Fibroblast of gingiva (primary cell): ENCODE measurements at places on chromosomes 12 and 14.

- no peak for DNase-seq
Observed at GRCh38 chr14:69357544-69358200, 40.4 kb downstream of the ERH start.

DNA sequence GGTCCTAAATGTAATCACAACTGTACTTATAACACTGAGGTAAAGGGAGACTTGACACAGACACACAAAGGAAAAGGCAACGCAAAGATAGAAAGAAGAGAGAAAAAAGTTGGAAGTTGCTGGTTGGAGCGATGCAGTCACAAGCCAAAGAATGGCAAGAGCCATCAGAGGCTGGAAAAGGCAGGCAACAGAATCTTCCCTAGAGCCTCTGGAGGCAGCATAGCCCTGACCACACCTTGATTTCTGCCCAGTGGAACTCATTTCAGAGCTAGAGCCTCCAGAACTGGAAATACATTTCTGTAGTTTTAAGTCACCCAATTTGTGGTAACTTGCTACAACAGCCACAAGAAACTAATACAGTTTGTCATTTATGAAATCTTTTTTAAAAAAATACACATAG lies 89.2 kb downstream of the PUS7L start:
- no peak for DNase-seq

- no peak for DNase-seq
Observed at GRCh38 chr12:14958361-14959125, 2.9 kb downstream of the ARHGDIB start.

GRCh38 chr12:22670762-22671161 lies 45.8 kb downstream of the ETNK1 start:
- peak; percentile 16 for DNase-seq

DNA sequence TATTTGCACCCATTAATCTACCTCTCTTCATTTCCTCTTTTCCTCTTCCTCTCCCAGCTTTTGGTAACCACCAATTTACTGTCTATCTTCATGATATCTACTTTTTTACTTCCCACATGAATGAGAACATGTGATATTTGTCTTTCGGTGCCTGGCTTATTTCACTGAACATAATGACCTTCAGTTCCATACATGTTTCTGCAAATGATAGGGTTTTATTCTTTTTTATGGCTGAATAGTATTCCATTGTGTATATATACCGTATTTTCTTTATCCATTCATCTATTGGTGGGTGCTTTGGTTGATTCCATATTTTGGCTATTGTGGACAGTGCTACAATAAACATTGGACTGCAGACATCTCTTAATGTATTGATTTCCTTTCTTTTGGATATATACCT lies 49.0 kb upstream of the STRN3 start:
- DNase-seq = no peak

DNA sequence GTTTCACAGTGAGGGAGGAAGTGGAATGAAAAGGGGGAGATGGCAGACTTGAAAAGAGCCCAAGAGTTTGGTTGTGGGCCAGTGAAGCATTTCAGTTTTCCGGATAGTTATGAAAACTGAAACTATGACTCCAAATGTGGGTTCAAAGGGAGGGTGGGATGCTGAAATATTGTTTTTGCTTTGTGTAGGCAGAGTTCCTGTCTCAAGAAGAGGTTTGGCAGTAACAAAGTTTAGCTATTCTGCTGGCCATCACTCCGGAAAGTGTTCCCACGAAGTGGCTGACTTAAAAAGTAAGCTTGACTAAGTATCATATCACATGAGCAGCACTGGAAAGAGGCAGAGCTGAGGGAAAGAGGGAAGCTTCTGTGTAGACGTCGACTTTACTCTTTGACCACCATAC lies 85.2 kb downstream of the CAND1 start:
- DNase-seq = peak; percentile 27

DNA sequence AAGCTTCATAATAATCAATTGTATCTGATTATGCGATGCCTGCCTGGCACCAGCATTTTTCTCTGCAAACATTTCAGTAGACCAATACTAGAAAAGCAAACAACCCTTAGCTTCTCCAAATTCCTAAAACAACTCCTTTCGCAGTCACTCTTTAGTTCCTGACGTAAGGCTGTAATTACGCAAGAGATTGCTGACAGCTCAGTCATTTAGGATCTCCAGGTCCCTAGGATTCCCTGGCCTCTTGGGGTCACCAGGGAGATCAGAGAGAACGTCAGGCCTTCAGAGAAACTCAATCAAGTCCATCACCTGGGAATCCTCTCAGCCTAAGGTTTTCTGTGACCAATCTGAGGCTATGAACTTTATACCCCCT lies 390.6 kb downstream of the PAWR start:
- peak; percentile 71 for DNase-seq

DNA sequence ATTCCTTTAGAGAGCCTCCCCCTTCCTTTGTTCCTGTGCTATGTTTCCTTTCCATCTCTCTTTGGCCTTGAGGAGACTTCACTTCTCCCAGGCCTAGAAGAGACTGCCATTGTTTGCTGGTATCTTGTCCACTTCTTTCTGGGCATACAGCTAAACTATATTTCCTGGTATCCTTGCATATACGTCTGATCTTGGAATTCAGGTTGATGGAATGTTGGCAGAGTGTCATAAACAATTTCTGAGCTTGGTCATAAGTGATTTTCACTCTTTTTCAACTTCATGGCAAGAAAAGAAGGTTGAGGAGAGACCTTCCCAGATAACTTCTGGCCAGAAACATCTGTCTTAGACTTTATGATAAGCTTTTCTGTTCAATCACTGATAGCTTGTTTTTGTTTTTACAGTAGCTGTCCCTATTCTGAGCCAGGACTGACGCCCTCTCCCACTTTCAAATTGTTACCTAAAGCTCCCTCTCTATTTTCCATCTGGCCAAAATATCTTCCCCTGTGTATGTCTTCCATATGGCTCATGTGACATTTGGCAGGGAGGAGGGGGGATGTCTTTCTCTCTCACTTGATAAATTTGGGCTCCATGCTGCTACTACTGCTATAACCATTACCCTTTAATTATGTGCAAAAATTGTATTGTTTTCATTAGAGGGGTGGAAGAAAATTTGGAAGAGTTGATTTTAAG lies 457.0 kb downstream of the ADAMTS20 start:
- no peak for DNase-seq

GRCh38 chr14:60058087-60058486 lies 33.6 kb upstream of the PCNX4 start:
- no peak for DNase-seq

DNA sequence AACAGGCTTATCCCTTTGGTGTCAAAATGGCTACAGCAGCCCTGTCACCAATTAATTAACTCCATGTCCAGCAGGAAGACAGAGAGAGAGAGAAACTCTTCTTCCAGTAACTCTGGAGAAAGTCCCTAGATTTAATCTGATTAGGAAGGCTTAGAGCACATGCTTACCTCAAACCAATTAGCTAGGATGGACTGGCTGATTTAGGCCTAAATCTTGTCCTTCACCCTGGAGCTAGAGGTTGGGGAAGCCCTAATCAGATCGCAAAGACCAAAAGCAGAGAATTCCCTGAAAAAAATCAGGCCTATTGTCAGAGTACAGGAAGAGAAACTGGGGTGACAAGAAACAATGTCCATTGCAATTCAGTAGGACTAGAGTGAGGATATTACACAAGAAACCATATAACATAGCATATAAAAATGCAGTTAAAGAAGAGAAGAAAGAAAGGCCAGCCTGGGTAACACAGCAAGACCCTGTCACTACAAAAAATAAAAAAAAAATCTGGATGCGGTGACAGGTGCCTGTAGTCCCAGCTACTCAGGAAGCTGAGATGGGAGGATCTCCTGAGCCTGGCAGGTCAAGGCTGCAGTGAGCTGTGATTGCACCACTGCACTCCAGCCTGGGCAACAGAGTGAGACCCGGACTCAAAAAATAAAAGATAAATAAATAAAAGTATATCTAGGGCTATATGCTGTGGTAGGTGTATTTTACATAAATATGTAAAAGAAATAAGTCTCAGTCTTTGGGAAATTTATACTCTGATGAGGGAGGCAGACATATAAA lies 34.9 kb upstream of the TUBA1A start:
- no peak for DNase-seq

GRCh38 chr14:60636879-60637478 lies 12.3 kb downstream of the SIX1 start:
- no peak for DNase-seq

DNA sequence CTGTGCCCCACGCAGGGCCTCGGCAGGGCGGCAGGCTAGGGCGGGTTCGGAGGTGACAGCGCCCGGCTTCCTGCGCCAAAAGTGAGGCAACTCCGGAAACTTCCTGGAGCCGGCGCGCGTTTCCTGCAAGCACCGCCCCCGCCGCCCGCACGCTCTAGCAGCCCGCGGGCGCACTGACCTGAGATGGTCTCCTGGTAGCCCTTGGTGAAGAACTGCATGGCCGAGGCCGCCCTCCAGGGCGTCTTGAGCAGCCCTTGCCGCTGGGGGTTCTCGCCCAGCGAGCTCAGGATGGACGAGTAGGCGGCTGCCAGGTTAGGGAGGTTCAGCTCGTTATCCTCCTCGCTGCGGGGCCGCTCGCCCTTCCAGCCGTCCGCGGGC lies 494 bp downstream of the GCH1 start:
- peak; percentile 45 for DNase-seq

- DNase-seq = no peak
Observed at GRCh38 chr12:105538880-105539279, 208.4 kb downstream of the C12orf75 start.

- DNase-seq = no peak
Observed at GRCh38 chr12:124487066-124487833, 80.2 kb downstream of the NCOR2 start.

DNA sequence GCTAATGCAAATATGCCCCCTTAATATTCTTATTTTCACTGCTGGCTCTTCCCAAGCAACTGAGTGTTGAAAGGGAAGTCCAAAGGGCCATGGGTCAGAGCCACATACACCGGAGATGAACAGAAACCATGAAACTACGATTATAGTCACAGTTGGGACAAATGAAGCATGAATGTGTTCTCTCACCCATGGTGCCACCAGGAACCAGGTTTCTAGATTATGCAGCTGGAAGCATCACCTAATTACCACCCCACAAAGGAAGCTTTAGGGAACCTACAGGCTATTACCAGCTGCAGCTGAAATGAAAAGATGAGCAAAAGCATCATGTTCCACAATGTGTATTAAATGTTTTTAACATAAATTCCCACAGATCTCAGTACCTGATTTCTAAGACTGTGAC lies 15.4 kb downstream of the TMTC1 start:
- DNase-seq = no peak

- no peak for DNase-seq
Observed at GRCh38 chr14:103693515-103693914, 21.7 kb downstream of the XRCC3 start.

- no peak for DNase-seq
Observed at GRCh38 chr12:45670346-45671065, 59.0 kb upstream of the ARID2 start.

DNA sequence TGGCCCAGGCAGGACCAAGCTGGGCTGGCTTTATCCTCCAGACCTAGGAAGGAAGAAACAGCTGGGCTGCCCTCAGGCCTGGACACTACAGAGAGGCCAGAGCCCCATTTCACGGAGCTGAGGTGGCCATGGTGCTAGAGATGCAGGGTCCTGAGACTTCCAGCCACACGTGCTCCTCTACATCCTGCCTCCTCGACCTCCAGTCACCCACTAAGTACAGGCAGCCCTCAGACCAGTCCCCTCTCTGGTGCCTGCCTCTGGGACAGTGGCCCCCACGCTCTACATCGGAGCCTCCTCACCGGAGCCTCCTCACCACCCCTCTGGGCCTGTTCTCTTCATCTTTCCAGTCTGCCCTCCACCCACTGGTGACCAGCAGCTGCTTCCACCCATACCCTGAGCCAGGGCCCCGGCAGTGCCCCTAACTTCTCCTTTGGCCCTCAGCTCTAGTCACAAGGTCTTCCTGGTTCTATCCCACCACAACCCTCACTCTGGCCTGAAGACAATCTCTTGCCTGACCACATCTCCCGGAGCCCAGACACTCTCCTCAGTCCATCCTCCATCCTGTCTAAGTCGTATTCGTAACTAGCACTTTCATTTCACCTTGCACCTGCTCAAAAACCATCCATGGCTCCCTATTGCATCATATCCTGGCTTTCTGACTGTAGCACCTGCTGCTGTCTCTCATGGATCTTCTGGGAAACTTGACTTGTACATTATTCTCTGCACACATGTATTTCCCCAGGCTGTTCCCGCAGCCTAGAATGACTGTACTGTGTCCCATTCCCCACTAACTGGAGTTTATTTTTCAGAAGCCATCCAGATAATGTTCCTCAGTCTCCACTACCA lies 43.9 kb downstream of the DIO3 start:
- DNase-seq = no peak

- no peak for DNase-seq
Observed at GRCh38 chr12:2641207-2641606, 153.6 kb upstream of the FKBP4 start.

GRCh38 chr12:131677699-131678098 lies 33.2 kb upstream of the SFSWAP start:
- DNase-seq = no peak

DNA sequence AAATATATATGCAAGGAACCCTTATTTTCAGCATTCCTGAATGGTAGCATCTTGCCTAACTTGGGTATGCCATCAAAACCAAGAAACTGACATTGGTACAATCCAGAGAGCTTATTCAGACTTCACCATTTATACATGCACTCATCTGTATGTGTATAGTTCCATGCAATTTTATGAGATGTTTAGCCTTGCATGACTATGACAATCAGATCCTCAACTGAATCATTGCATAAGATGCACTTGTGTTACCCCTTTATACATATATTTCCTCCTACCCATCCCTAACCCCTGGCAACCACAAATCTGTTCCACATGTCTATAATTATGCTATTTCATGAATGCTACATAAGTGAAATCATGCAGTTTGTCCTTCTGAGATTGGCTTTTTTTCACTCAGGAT lies 37.0 kb upstream of the PPFIBP1 start:
- DNase-seq = peak; percentile 44

GRCh38 chr12:124514145-124514995 lies 53.0 kb downstream of the NCOR2 start:
- DNase-seq = no peak

DNA sequence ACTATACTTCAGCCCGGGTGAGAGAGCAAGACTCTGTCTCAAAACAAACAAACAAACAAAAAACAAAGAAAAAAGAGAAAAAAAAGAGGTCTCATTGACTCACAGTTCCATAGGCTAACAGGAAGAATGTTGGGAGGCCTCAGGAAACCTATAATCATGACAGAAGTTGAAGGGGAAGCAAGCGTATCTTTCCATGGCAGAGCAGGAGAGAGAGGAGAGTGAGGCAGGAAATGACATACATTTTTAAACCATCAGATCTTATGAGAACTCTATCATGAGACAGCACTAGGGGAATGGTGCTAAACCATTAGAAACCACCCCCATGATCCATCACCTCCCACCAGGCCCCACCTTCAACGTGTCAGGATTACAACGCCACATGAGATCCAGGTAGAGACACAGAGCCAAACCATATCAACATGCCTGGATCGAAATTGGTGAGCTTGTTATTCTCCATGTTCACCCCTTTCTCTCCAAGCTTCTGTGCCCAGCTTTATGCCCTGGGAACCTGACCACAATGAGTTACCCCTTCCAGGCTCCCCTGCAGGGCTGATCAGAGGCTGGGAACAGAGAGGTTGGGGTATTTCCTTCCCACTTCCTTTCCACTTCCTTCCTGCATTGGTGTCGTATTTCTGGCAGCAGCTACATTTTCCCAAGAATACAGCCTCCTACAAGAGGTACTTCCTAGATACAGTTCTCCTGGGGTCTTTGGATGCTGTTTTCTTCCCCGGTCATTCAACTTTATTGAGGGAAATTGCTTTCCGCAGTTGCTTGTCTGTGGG lies 219.3 kb upstream of the FLRT2 start:
- DNase-seq = no peak

- DNase-seq = no peak
Observed at GRCh38 chr12:71646512-71646911, 17.1 kb downstream of the ZFC3H1 start.

GRCh38 chr14:55519473-55520080 lies 60.4 kb upstream of the KTN1 start:
- DNase-seq = no peak
